ENCODE measurements at places on chromosomes 3 and 15.

DNA sequence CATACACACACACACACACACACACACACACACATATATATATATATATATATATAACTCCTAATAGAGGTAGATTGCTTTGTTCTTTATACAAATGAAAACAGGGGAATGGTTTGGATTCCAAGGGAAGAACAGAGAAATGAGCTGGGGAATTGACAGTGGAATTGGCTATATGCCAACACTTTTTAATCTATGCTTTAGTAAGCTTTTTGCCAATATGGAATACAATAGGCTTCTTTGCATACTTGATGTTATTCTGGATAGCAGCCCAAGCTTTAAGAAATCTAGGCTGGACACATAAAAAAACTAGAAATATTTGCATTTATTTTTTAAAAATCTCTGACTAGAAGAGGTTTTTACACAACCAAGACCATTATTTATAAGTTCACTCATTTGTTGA, 334.2 kb upstream of the MDFIC2 start:
- no peak for DNase-seq
- H3K27me3 ChIP-seq = no peaks in the 10 kb centered on the region
- H3K4me1 ChIP-seq = no peaks in the 10 kb centered on the region
- no peak overlapping the region for H3K4me3 ChIP-seq

DNA sequence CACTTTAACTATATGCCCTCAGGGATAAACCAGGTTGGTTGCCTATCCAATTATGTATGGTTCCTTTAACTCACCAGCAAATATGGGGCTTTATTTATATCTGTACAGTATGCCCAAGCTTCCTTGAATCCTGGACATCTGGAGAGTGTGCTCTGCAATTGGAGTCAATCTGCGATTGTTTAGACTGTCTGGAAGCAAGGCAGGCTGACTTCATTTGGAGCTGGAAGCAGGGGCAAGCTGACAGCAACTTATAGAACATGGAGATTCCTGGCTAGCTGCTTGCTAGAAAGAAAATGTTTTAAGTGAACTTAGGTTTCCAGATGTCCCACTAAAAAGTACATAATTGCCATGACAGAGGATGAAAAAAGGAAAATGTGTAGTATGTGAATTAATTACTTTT, 63.7 kb upstream of the TPRG1 start:
- no peaks in the 10 kb centered on the region for H3K4me1 ChIP-seq
- no peaks in the 10 kb centered on the region for H3K36me3 ChIP-seq
- H3K27ac ChIP-seq = no peak overlapping the region
- DNase-seq = no peak

DNA sequence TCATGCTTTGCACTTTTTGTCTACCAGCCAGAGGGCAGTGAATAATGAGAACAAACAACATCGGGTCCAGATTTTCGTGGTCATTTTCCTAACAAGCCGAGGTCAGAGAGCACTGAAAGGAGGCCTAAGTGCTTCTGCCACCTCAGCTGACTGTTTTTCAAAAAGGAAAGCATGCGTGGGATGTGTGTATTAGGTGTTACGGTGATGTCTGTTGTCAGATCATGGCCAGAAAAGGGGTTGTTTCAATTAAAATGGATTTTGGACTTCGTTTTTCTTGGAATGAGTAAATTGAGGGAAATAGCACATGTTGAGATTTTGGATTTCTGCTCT, 99.5 kb downstream of the APBA2 start:
- no peak for DNase-seq
- H3K27me3 ChIP-seq = no peaks in the 10 kb centered on the region
- H3K4me3 ChIP-seq = no peak overlapping the region
- H3K36me3 ChIP-seq = no peaks in the 10 kb centered on the region

GRCh38 chr3:100988080-100988479, 5.1 kb downstream of the ABI3BP start:
- no peak overlapping the region for H3K4me3 ChIP-seq
- H3K27ac ChIP-seq = no peak overlapping the region
- H3K27me3 ChIP-seq = no peaks in the 10 kb centered on the region

GRCh38 chr3:189586941-189587663, 44.1 kb upstream of the TP63 start:
- no peaks in the 10 kb centered on the region for H3K36me3 ChIP-seq
- no peaks in the 10 kb centered on the region for H3K27me3 ChIP-seq
- no peak overlapping the region for H3K27ac ChIP-seq
- no peak overlapping the region for H3K4me3 ChIP-seq

- H3K36me3 ChIP-seq = peaks cover 57% of the 10 kb centered on the region
- DNase-seq = no peak
- no peak overlapping the region for H3K4me3 ChIP-seq
- H3K27me3 ChIP-seq = no peaks in the 10 kb centered on the region
- H3K27ac ChIP-seq = no peak overlapping the region
Measured at GRCh38 chr15:52379395-52380106, 83.9 kb upstream of the MYO5C start.

DNA sequence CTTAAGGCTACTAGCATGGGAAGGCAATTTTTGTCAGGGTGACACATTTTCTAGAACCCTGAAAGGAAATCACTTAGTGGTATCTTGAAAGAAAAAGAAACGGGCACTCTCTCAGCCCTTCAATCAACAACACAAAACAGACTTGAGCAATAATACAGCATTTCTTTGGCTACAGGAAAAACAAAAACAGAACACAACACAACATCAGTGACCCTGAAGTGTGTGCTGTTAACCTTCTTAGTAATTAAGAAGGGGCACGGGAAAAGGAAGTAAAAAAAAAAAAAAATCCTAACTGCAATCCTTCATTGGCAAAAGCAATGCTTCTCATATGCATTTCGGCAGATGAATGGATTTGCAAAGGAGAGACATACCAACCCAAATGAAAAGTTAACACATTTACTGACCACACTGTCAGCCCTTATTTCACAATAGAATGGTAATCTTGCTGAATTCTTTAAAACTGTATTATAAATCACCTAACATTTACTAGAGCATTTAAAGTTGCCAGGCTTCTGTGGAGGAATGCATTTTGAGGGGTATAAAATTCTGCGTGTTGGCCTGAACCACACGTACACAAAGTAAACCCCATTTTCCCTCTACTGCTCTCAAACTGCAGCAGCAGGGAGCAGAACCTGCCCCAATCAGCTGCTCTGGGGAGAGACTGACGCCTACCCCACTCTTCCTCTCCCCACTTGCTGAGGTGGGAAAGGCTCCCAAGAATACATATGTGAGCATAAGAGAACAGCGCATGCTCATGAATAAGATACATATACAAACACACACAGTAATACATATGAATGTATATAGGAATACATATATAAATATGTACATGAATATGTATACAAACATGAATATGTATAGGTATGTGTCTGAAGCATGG, 198.5 kb downstream of the FOXP1 start:
- no peak for DNase-seq
- no peak overlapping the region for H3K4me3 ChIP-seq
- no peaks in the 10 kb centered on the region for H3K36me3 ChIP-seq
- H3K27me3 ChIP-seq = no peaks in the 10 kb centered on the region
- peak overlapping the region; percentile 27 for H3K27ac ChIP-seq

DNA sequence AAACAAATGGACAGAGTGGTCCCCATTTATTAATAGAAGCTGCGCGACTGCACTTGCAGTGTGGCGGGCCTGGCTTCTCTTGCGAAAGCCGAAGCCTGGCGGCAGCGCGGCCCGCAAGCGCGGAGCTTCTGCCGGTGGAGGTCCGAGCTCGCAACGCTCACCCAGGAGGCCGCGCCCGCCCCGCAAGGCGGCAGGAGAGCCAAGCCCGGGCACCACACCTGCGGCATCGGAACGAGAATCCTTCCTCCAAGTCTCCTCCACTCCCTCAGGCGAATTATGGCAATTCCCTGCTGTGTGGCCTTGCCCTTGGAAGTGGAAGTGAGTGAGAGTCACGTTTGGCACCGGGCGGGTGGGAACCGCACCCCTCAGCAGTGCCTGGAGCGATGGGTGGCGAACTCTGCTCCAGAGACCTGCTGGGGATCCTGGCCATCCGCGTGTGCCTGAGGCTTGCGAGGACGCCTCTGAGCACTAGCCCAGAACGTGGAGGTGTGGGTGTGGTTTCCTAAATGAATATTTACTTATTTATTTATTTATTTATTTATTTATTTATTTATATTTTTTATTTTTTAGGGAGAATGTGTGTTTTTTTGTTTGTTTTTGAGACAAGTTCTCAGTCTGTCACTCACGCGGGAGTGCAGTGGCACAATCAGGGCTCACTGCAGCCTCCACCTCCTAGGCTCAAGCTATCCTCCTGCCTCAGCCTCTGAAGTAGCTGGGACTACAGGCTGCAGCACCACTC, 133.7 kb upstream of the UBE2E1 start:
- no peak for DNase-seq
- H3K4me3 ChIP-seq = peak overlapping the region; percentile 32
- no peak overlapping the region for H3K27ac ChIP-seq
- H3K27me3 ChIP-seq = no peaks in the 10 kb centered on the region
- no peaks in the 10 kb centered on the region for H3K36me3 ChIP-seq
- H3K4me1 ChIP-seq = no peaks in the 10 kb centered on the region

GRCh38 chr15:75835990-75836958, 7.0 kb upstream of the UBE2Q2 start:
- no peak overlapping the region for H3K27ac ChIP-seq
- H3K4me3 ChIP-seq = no peak overlapping the region
- no peaks in the 10 kb centered on the region for H3K27me3 ChIP-seq

DNA sequence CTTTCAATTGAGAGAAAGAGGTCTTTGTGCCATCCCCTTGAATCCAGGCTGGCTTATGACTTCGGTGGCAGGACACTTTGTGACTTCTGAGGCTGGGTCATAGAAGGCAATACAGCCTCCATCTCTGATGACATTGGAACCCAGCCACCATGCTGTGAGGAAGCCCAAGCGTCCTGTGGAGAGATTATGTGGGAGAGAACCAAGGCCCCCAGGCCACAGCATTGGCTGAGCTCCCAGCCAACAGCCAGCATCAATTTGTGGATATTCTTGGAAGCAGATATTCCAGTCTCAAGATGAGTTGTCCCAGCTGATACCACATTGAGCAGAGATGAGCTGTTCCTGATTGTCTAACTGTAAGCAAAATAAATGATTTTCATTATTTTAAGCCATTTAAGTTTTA, 12.7 kb upstream of the XIRP1 start:
- no peak overlapping the region for H3K4me3 ChIP-seq
- DNase-seq = no peak
- H3K36me3 ChIP-seq = no peaks in the 10 kb centered on the region
- peaks cover 20% of the 10 kb centered on the region for H3K27me3 ChIP-seq
- peaks cover 7% of the 10 kb centered on the region for H3K4me1 ChIP-seq

GRCh38 chr15:101264011-101264410, 12.2 kb upstream of the CHSY1 start:
- no peaks in the 10 kb centered on the region for H3K27me3 ChIP-seq
- H3K36me3 ChIP-seq = no peaks in the 10 kb centered on the region
- H3K4me1 ChIP-seq = no peaks in the 10 kb centered on the region

DNA sequence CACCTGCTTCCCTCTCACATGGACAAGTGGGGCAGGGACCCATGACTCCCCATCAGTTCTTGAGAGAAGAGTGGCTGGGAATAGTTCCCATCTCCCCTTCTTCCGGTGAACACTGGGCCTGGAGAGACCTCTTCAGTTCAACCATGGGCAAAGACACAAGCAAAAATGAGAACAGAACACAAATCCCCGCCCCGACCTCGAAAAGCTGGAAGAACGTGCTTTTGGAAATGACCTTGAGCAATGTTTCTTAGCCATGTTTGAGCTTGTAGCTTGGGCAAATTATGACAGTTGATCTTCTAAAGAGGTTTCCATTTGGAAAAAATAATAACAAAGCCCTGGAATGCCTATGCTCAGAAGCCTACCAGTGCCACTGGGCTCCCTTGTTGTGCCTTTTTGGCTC, 59.0 kb downstream of the FAM174B start:
- H3K4me3 ChIP-seq = no peak overlapping the region
- no peaks in the 10 kb centered on the region for H3K4me1 ChIP-seq
- H3K36me3 ChIP-seq = no peaks in the 10 kb centered on the region
- no peak for DNase-seq
- no peak overlapping the region for H3K27ac ChIP-seq

DNA sequence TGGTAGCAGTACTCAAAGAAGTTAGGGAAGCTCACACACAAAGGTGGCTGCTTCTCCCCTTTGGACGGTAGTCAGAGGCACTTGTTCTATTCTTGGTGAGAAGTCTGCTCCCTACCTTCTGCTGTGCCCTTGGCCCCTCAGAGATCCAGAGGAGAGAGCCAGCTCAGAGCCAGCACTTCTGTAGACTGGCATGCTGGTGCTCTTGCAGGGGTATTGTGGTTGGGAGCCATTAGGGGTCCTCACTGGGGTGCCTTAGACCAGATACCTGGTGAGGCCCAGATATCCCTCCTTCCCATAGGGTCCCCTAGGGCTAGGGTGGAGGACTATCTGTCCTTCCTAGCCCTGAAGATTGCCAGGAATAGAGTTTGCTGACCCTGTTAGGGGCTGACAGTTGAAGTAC, 140.6 kb downstream of the EEFSEC start:
- no peak overlapping the region for H3K4me3 ChIP-seq
- H3K27ac ChIP-seq = peak overlapping the region; percentile 78
- peaks cover 28% of the 10 kb centered on the region for H3K4me1 ChIP-seq
- no peak for DNase-seq
- no peaks in the 10 kb centered on the region for H3K27me3 ChIP-seq
- no peaks in the 10 kb centered on the region for H3K36me3 ChIP-seq

DNA sequence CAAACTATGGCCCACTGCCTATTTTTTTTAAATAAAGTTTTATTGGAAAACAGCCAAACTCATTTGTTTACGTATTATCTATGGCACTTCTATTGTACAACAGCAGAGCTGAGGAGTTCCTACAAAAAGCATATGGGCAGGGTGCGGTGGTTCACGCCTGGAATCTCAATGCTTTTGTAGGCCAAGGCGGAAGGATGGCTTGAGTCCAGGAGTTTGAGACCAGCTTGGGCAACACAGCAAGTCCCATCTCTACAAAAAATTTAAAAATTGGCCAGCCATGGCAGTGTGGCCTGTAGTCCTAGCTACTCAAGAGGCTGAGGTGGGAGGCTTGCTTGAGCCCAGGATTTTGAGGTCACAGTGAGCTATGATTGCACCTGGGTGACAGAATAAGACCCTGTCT, 142.3 kb downstream of the RORA start:
- no peaks in the 10 kb centered on the region for H3K36me3 ChIP-seq
- H3K4me1 ChIP-seq = no peaks in the 10 kb centered on the region
- H3K4me3 ChIP-seq = no peak overlapping the region

DNA sequence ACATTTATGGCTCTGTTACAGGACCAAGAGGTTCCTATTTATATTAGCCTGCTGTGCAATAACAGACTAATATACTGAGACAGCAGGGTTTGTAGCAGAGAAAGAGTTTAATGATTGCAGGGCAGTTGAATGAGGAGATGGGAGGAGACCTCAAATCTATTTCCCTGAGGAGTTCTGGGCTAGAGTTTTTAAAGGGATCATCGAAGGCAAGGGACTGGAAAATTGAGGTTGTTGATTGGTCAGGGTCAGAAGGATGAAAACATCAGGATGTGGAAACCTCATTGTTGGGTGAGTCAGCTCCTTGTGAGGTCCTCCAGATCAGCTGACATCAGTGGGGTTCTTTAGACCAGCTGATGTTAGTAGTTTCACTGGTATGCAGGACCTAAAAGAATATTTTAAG, 60.6 kb upstream of the GOLGA8B start:
- H3K27ac ChIP-seq = no peak overlapping the region
- H3K36me3 ChIP-seq = no peaks in the 10 kb centered on the region
- H3K27me3 ChIP-seq = peaks cover 9% of the 10 kb centered on the region
- no peaks in the 10 kb centered on the region for H3K4me1 ChIP-seq
- no peak for DNase-seq

GRCh38 chr3:65975032-65975431, 63.7 kb downstream of the MAGI1 start:
- no peaks in the 10 kb centered on the region for H3K36me3 ChIP-seq
- DNase-seq = no peak
- H3K4me1 ChIP-seq = no peaks in the 10 kb centered on the region
- no peak overlapping the region for H3K27ac ChIP-seq
- no peak overlapping the region for H3K4me3 ChIP-seq

GRCh38 chr15:40911141-40911540, 16.9 kb downstream of the VPS18 start:
- peaks cover 4% of the 10 kb centered on the region for H3K4me1 ChIP-seq
- no peak overlapping the region for H3K4me3 ChIP-seq
- H3K36me3 ChIP-seq = no peaks in the 10 kb centered on the region
- DNase-seq = no peak
- no peaks in the 10 kb centered on the region for H3K27me3 ChIP-seq

All from T-cell (primary cell).